ENCODE measurements at places on chromosomes 3 and 15.

- DNase-seq: no peak
These were observed 115.9 kb upstream of the ST8SIA2 start for GRCh38 chr15:92277776-92278175.

DNA sequence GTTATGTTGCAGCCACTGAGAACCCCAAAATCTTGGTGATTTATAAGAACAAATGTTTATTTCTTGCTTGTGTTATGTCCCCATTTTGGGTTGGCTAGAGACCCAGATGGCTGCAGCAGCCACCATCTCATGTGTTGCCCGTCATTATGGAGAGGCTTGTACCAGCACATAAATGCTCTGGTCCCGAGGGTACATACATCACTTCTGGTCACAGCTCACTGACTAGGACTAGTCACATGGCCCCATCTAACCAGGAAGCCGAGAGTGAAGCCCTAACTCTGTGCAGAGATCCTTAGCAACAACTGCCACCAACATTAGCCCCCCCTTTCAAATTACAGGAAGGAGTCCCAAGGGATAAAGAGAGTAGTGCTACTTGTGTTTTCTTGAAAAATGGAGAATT, 25.5 kb upstream of the HACD2 start:
- DNase-seq: no peak

GRCh38 chr3:111252779-111253178, 181.2 kb downstream of the NECTIN3 start:
- no peak for DNase-seq

- no peak for DNase-seq
These were observed 29.0 kb downstream of the AMOTL2 start for GRCh38 chr3:134345202-134345601.

- no peak for DNase-seq
These were observed 28.7 kb downstream of the FRMD4B start for GRCh38 chr3:69357196-69357595.

GRCh38 chr3:126630020-126630419, 24.9 kb downstream of the TXNRD3 start:
- DNase-seq: no peak

- DNase-seq: no peak
These were observed 22.4 kb upstream of the ZNF609 start for GRCh38 chr15:64437982-64438381.

DNA sequence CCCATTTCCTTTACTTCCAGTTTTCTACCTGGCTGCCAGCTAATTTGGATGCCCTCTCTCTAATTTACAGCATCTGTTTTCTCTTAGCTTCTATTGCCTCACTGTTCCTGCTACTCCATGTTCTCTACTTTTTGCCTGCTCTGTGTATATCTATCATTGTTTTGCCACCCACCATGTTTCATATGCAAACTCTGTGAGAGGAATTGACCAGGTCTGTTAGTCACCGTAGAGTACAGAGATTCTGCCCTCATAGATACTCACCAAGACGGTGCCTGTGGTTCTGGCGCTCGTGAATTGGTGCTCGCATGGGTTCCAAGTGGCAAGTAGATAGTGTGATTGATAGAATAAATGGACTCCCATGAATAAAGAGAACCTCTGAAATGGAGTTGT, 288.8 kb downstream of the CNTN6 start:
- DNase-seq: no peak

DNA sequence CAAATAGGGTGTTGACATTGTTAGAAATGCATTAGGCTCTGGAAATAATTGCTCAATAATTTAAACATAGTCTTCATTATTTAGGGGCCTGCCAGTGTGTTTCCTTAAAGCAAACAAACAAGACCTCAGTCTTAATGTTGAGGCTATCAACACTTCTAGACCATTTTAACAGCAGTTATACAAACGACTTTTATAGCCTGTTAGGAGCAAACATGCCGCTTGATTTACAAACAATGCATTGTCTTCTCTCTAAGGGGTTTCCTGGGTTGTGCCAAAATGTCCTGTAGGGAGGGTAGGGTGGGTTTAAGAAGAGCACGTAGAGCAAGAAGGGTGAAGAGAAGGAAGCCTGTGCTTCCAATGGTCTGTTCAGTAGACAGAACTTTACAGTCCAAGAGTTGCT, 53.7 kb downstream of the TPRG1 start:
- DNase-seq: no peak

GRCh38 chr3:132180337-132180791, 136.8 kb upstream of the ACP3 start:
- DNase-seq: peak; percentile 9

- DNase-seq: no peak
These were observed 135.1 kb downstream of the KCNMB2 start for GRCh38 chr3:178671377-178671776.

DNA sequence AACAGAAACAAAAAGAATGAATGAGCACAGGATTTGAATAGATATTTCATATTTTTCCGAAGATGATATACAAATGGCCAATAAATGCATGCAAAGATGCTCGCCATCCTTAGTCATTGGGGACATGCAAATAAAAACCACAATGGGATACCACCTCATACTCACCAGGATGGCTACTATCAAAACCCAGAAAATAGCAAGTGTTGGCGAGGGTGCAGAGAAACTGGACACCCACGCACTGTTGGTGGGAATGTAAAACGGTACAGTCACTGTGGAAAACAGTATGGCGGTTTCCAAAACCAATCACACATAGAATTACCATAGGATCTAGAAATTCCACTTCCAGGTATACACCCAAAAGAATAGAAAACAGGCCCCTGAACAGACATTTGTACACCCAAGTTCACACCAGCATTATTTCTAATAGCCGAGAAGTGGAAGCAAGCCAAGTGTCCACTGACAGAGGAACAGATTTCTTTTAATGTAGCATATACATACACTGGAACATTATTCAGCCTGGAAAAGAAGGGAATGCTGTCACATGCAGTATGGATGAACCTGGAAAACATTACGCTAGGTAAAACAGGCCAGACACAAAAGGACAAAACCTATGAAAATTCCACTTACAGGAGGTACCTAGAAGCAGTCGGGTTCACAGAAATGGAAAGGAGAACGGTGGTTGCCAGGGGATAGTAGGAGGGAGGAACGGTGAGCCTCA, 3.6 kb downstream of the RNF168 start:
- no peak for DNase-seq

GRCh38 chr3:49164983-49165720, 979 bp downstream of the CCDC71 start:
- no peak for DNase-seq

DNA sequence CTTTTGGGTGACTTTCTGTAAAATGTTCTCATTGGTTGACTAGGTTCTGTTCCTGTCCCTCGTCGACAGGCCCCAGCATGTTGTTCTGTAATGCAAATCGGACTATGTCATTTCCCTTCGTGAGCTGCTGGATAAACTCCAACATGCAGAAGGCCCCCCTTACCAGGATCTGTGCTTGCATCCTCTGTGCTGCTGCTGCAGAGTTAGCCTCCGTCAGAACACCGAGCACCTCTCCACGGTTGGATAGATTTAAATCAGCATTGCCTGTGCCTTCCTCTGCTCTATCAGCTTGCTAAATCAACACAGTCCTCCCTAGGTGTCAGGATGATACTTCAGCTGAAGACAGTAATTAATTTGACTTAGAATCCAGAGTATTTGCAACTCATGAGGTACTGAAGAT, 12.7 kb upstream of the MINDY4B start:
- no peak for DNase-seq

- DNase-seq: no peak
These were observed 129.7 kb downstream of the PROS1 start for GRCh38 chr3:93843981-93844380.

- DNase-seq: no peak
These were observed 91.1 kb upstream of the IL12A start for GRCh38 chr3:159897331-159898075.

DNA sequence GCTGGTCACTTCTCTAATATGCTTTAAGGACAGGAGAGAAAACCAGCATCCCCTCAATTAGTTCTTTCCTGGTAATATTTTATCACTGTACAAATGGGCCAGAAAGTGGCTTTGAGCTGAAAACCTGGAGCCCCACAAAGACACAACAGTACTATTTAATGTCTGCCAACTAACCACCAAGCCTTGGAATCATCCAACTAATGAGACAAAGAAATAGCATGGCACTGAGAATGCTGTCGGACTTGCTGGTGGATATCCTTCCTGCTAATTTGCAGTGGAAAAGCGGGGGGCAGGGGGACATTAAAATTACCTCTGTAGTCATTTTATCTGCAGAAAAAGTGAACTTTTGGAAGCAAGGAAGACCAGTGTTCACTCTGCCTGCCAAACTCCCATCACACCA, 288.5 kb downstream of the KBTBD8 start:
- no peak for DNase-seq

DNA sequence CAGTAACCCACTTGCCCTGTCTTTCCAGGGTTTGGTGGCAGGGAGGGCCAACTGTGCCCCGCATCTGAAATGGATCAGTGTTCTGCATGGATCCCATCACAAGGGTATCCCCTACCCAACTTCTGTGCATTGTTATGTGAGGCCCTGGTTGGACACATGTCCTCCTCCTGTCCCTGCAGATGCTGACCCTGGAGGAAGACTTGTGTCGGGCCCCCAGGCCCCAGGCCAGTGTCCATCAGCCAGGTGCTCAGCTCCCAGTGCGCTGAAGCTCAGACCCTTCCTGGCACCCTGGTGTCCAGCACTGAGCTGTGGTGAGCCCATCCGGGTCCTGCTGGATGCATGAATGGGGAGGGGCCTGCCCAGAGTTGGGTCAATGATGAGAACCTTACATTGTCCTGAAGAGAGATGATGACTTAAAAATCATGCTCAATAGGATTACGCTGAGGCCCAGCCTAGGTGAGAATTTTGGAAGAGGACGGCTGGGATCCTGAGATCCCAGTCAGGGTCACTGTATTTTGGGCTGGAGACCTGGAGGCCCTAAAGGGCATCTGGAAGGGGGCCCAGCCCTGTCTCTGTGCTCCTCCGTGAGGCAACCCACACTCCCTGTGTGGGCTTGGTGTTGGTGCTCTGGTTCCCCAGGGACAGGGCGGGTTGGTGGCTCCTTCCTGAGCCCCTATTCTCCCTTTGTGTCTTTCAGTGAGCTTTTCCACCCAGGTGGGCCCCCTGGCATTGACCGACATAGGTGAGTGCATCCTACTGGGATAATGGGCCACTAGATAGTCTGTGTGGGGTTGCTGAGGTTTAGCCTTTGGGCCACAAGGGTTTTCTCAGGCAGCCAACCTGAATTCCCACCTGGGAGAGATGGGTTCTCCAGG, 199.1 kb downstream of the UBE3A start:
- no peak for DNase-seq
